ENCODE measurements at places on chromosomes 7 and 10.

- DNase-seq: peak; percentile 41
Measured at GRCh38 chr7:121395494-121395960, 581 bp downstream of the FAM3C start.

DNA sequence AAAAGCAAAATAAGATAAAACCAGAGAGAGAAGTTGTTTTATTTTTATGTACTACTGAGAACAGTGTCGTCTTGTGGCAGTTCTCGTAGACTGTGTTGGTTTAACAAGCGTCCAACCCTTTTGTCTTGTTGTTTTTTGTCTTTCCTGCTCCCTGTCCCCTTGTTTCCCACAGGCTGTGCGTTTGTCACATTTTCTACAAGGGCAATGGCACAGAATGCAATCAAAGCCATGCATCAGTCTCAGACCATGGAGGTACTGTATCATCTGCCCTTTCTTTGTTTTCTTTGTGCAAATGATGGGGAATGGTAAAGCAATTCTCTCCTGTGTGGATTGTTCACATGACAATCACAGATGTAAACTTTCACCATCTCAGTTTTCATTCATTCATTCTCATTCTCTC lies 248.8 kb downstream of the CELF2 start:
- no peak for DNase-seq

DNA sequence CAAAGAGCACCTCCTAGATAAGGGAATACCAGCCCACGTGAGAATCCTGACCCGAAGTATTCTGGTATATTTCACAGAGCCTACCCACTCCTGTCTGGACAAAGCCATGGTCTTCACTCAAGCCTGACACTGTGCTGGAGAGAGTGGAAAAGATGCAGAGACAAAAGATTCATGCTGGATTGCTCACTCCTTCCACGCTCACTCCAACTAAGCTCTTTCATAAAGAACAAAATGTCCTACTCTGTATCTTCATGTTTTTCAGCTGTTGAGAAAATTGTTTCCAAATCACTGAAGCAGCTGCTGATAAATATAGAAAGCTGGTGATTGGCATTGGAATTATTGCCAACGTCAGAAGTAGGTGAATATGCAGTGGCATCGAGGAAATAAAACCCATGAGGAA lies 106.0 kb downstream of the ABLIM1 start:
- no peak for DNase-seq

GRCh38 chr10:58331646-58332045 lies 3.2 kb upstream of the UBE2D1 start:
- no peak for DNase-seq

DNA sequence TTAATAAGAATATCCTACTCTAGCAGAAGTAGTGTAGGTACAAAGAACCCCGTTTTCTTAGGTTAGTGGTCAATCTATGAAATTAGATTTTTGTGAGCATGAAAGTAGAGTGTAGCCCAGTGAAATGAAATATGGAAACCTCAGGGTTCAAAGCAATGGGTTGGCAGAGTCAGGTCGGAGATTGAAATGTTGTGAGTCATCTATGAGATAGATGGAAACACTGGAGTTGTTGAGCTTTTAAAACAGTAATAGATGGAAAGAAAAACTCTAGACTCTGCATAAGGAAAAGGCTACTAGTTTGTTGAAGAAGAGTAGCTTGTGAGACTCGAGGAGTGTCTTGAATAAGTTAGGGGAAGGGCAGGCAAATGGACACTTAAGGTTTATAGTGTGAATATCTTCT lies 251.9 kb downstream of the EXOC4 start:
- DNase-seq: no peak

DNA sequence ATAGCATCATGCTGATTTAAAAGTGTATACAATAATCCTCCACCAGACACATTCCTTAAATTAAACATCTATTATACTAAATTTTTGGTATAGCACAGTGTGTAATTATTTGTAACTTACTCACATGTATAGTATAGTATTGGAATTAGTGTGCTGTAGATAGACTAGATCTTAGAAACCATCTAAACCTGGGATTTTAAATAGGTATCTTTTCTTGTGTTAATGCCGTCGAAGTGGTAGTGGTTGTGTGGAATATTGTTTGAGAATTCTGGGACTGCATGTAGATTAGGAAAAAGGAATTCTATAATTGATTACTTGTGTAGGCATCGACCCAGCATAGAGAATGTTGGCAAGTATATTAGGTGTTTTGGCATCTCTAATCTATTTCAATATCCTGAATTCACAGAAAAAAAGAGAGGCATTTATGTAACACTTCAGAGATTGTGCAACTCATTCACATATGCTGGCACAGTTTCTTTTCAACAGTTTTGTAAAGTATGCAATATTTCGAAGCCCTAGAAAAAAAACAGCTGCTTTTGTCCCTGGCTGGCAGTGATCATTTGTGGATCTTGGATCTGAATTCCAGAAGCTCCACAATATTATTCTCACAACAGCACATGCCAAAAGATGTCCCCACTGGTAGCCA lies 145.5 kb upstream of the AGR3 start:
- DNase-seq: no peak

GRCh38 chr7:116583653-116584052 lies 58.8 kb downstream of the CAV1 start:
- DNase-seq: no peak

- no peak for DNase-seq
Measured at GRCh38 chr10:133010095-133010842, 67.9 kb upstream of the CFAP46 start.

DNA sequence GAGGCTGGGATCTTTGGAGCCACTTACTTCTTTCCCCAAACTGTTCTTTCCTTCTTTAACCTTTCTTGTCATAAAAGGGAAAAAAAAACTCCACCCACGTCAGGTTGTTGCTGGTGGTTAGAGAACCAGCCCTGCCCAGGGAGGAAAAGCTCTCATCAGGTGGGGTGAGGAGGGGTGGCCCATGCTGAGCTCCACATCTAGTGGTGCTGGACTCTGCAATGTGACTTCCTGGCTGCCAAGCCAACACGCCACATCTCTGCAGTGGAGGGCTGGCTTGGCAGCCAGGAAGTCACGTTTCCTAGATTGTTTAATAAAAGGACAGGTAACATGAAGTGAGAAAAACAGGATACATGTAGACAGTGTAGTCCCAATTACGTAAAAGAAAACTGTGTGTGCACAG lies 37.4 kb downstream of the WIPF3 start:
- DNase-seq: no peak

DNA sequence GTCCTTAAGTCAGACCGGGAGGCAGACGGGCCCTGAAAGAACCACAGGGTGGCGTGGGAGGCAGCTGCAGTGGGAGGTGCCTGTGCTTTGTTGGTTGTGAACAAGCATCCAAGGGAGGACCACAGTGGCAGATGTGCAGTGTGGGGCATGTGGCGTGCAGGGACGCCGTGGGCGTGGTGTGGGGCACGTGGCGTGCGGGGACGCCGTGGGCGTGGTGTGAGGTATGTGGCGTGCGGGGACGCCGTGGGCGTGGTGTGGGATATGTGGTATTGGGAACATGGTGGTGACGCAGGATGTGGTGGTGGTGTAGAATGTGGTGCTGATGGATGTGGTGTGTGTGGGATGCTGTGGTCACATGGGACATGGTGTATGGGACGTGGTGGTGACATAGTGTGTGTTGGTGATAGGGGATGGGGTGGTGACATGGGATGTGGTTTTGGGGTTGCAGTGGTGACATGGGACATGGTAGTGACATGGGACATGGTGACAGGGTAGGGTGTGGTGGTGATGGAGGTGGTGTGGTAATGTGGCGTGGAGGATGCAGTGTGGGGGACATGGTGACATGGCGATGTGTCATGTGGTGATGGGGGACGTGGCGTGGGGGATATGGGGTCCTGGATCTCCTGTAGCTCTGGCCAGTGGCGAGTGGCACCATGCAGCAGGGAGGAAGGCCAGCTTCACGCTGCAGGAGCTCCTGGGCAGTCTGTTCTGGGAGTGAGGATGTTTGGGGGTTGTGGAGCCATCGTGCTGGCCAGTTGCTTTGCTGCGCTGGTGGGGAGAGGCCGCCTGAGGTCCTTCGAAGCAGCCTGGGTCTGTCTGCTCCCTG lies 78.8 kb downstream of the INPP5A start:
- peak; percentile 66 for DNase-seq

GRCh38 chr10:44114441-44114840 lies 270.5 kb downstream of the CXCL12 start:
- DNase-seq: no peak

GRCh38 chr7:149881328-149882247 lies 7.8 kb downstream of the ATP6V0E2 start:
- DNase-seq: no peak

DNA sequence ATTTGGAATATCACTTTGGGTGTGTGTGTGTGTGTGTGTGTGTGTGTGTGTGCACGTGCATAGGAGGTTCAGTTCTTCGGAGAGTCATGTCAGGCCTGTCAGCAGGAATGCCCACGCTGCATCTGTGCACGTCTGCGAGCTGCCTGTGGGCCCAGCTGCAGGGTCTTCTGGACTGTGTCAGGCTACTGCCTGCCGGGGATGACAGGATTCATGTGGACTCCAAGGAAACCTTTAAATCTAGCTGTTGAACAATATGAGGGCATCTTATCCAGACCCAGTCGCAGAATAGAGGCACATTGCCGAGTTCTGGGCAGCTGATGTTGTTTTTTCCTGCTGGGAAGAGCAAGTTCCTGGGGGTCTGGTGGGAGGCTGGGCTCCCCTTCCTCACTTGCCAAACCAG lies 19.0 kb downstream of the AQP1 start:
- no peak for DNase-seq

DNA sequence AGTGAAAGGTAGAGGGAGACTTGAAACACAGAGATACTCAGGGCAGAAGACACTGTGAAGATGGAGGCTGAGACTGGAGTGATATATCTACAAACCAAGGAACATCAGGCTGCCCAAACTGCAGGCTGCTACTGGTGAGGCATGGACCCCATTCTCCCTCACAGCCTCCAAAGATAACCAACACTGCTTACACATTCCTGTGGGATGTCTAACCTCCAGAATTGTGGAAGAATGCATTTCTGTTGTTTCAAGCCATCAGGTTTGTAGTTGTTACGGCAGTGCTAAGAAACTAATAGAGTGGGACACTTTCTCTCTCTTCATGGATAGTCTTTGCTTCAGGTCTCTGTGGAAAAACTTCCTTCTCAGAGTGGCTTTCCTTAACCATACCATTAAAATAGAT lies 182.6 kb upstream of the TMEM106B start:
- no peak for DNase-seq

DNA sequence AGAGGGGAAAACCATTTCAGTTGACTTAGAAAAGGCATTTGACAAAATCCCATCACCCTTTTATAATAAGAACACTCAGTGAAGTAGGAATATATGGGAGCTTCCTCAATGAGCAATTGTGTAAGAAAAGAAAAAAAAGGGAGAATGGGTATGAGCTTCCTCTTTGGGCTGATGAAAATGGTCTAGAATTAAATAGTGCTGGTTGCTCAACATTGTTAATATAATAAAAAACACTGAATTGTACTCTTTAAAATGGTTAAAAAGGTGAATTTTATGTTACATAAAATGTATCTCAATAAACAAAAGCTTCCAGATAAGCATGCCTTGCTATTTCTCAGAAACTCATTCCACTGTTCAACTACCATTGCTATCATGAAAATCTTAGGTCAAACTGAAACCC lies 40.6 kb downstream of the LRRC17 start:
- no peak for DNase-seq

DNA sequence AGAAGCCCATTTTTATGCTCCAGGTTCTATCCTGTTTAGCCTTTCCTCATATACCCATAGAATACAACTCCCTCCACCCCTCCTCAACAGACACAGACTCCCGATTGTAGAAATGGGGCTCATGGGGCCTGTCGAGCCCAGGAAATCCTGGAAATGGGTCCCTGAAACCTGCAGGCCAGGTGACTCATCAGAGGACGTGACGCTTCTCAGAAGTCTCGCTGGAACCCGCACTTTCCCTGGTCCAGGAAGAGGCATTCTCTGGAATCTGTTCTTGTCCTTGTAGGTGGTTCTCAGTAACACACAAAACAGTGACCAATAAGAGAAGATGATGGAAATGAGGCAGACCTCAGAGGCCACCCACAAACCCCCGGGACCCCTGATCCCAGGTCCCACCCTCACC lies 244.8 kb upstream of the PPP2R2D start:
- DNase-seq: no peak

GRCh38 chr10:49562893-49563292 lies 24.0 kb upstream of the ERCC6 start:
- no peak for DNase-seq

- no peak for DNase-seq
Measured at GRCh38 chr7:142739923-142740492, 9.3 kb upstream of the PRSS1 start.

GRCh38 chr10:47057471-47057870 lies 146.2 kb downstream of the PTPN20 start:
- no peak for DNase-seq

GRCh38 chr7:2248984-2249694 lies 7.1 kb downstream of the NUDT1 start:
- peak; percentile 15 for DNase-seq

GRCh38 chr7:18509481-18509880 lies 13.9 kb downstream of the HDAC9 start:
- DNase-seq: no peak

DNA sequence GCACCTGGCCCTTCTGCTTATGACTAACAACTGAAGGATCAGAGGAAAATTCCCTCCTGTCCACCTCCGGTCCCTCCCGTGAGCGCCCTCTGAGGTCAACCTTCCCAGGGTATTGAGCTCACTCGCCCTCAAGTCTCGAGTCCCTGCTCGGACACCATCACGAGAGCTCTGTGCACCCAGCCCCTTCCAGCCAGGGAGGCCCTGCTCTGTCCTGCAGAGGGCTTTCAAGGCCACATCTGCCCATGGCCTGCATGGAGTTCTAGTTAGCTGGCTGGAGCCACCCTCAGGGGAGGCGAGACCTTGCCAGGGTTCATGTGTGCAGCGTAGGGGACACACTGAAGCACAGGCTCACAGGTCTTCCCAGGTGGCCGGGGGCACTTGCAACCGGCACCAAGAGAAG lies 110.9 kb upstream of the MACROH2A2 start:
- DNase-seq: no peak

DNA sequence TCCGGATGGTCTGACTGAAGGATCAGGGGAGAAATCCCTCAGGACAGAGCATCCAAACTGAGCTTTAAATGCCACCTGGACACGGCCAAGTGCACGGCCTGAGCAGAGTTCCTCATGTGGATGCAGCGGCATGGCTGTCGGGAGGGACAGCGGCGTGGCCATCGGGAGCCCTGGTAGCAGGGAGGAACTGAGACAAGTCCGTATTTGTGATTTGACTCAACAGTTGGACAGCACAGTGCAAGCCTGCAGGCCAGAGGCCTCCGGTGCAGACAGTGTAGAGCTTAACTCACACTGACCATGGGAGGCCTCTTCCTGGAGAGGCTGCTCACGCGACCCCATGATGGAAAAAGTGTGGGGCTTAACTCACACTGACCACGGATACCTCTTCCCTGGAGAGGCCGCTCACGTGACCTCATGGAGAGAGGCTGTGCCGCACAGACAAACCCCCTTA lies 207.4 kb downstream of the DIP2C start:
- DNase-seq: no peak

- DNase-seq: no peak
Measured at GRCh38 chr7:132276234-132276630, 300.0 kb downstream of the PLXNA4 start.
